ENCODE measurements at places on chromosomes 16 and 17. TPM values are rescaled to one million over a fixed set of nuclear protein-coding genes. Genes with fewer than 3 reads are reported as not detected.
A peak's percentile ranks its signal among the peaks of the same experiment; 100 is the strongest.

DNA sequence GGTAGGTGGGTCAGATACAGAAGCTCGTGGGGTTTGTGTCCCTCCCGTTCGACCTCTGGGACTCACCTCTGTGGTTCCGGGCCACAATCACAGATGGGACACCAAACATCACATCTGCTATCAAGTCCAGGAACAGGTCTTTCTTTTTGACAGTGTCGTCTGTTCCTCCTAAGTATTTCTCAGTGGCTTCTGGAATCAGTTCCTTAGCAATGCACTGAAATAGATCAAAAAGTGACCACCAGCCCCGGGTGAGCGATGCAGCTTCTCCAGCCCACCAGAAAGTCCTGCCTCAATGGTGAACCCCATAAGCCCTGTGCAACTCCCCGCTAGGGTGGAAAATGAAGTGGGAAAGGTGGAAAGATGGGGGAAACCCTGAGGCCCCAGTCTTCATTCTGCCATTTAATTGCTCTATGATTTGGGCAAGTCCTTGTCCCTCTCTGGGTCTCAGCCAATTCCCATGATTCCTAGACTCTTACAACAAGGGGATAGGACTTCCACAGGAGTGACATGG, 22.4 kb downstream of the CES1 start:
- DNase-seq = no peak

- DNase-seq = no peak
Observed at GRCh38 chr16:78718141-78718540, 618.7 kb downstream of the WWOX start.

GRCh38 chr16:66008136-66008535, 358.4 kb upstream of the CDH5 start:
- no peak for DNase-seq

GRCh38 chr16:11409398-11409797, 64.1 kb downstream of the RMI2 start:
- DNase-seq = no peak

DNA sequence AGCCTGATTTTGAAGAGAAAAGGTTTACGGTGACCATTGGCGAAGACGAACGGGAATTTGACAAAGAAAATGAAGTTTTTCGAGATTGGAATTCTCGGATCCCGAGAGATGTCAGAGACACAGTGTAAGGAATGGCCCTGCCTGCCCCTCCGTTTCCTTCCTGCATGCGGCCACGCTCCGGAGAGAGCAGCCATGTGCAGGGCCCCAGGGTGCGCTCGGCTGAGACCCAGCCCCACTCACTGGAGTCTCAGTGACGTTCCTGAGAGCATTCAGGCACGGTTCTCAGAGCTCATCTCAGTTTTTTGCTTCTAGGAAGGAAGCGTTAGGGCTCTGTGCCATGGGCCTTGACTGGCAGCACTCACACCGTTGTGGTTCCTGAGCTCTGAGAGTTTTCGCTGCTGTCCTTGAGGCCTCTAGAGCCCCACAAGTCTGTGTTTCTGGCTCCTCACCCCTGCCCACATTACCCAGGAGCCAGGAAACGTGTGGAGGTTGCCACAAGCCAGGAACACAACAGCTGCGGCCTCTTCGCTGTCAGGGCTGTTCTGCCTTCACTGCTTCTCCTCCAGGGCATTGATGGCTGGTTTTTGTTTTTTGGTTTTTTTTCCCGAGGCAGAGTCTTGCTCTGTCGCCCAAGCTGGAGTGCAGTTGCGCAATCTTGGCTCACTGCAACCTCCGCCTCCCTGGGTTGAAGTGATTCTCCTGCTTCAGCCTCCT, 29.8 kb downstream of the ZC3H18 start:
- no peak for DNase-seq

DNA sequence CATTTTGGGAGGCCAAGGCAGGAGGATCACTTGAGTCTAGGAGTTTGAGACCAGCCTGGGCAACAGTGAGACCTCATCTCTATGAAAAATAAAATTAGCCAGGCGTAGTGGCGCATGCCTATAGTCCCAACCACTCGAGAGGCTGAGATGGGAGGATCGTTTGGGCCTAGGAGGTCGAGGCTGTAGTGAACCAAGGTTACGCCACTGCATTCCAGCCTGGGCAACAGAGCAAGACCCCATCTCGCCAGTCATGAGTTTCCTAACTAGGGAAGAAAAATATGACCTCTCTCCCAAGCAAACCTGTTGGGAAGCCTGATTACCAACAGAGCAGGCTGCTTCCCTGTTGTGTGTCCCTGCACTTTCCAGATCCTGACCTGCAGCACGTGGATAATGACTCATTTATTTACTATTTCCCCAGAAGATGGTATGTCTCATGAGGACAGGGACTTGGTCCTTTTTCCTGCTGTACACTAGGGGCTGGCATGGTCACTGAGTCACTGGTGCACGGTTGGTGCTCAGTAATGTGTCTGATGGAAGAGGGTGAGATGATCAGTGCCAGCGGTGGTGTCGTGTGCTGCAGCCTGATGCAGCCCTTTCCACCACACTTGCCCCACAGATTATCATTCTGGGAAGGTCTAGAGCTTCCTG, 30.8 kb downstream of the NMT1 start:
- peak; percentile 27 for DNase-seq

- DNase-seq = peak; percentile 63
Observed at GRCh38 chr16:49608779-49609178, 235.2 kb downstream of the C16orf78 start.

DNA sequence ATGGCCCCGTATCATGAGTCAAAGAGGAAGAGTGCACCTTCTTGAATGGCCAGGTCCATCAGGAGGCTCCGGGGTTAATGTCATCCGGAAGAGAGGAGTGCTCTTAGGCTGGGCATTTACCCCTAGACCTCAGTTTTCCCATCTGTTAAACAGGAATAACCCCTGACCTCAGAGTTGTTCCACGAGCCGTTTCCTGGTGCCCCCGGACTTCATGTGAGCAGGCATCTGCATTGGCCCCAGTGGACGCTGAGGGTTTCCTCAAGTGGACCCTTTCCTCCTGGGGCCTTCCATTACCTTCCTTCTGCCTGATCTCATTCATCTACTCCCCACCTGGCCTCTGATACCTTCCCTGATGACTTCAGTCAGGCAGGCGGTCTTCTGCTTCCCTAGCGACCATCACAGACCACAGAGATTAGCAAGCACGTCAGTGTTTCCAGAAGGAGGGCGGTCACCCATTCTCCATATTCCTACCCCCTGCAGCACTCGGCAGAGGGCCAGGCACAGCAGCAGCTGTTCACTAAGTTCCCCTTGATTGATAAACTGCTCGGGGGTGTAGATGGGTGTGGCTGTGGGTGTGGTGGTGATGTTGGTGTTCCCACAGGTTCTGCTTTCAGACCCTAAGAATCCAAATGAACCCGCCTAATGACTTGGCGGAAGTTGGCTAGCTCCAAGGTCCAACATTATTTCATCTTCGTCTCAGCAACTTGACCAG, 346.6 kb upstream of the TNRC6C start:
- no peak for DNase-seq

GRCh38 chr16:72809446-72809845, 238.5 kb downstream of the ZFHX3 start:
- DNase-seq = no peak

- no peak for DNase-seq
Observed at GRCh38 chr16:20675488-20676267, 21.8 kb downstream of the ACSM1 start.

DNA sequence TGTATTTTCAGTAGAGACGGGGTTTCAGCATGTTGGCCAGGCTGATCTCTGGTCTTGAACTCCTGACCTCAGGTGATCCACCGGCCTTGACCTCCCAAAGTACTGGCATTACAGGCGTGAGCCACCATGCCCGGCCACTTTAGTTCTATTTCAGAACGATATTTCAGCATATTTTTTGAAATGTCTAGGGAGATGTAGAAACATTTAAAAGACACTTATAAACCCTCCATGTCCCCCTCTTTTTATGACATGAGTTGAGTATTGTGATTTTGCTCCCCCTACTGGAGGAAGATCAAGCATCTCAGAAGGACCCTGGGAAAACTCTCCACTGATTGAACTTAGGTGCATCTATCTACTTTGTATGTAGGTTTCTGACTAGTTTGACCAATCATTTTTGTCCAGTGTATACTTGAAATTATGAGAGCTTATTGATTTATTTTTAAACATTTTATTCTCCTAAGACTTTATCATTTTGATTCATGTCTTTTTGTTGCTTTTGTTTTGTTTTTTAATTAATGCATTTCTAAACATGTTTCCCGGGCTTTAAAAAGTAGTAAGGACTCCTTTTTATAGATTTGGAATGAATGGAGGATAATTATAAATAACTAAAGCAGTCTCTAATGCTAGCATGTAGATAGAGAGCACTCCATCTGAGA, 105.1 kb downstream of the CHD9 start:
- DNase-seq = peak; percentile 82

- DNase-seq = no peak
Observed at GRCh38 chr16:85661740-85662481, 26.8 kb downstream of the GINS2 start.

- peak; percentile 82 for DNase-seq
Observed at GRCh38 chr17:53462393-53462811, 360.3 kb upstream of the KIF2B start.

DNA sequence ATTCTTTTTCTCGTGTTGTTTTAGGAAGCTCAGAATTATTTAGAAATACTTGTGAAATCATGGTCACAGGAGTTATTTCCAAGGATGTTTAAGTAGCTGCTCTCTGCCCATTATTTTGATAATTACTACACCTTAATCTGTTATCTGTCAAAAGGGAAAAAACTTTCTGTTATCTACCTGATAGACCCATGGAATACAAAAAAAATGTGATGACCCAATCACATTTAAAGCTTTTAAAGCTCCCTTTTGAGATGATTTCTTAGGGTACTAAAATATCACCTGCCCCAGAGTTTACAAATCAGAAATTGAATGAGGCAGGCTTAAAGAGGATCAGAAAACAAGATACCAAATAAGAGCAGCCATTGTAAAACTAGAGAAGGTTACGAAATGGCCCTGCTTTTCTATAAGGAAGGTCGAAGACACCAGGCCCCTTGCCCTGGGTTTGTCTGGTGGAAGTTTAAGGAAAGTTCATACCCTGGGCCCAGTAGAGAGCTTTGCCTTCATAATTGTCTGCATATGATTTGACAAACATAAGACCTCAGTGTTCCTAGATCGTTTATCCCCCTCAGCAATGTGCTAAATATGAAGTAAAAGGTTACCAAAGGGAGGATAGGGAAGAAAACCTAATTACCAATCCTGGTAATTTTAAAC, 149.9 kb upstream of the TBX2 start:
- no peak for DNase-seq

DNA sequence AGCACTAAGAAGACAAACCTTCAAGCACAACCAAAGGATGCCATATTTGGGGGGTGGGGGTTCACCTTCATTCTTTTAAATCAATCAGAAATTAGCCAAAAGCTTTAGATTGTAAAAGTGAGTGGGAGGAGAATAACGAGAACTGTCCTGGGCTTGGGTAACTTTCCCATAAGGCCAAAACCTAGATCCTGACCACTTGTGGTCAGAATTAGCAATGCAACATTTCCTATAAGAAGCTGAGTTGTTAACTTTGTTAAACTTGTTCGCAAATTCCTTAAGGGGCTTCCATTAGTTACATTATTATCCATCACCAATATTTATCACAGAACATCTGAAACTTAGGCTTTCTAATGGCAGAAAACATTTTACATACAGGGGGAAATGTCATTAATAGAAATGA, 25.1 kb downstream of the STAT5B start:
- peak; percentile 53 for DNase-seq

- peak; percentile 5 for DNase-seq
Observed at GRCh38 chr16:68668266-68668665, 23.2 kb downstream of the CDH3 start.

DNA sequence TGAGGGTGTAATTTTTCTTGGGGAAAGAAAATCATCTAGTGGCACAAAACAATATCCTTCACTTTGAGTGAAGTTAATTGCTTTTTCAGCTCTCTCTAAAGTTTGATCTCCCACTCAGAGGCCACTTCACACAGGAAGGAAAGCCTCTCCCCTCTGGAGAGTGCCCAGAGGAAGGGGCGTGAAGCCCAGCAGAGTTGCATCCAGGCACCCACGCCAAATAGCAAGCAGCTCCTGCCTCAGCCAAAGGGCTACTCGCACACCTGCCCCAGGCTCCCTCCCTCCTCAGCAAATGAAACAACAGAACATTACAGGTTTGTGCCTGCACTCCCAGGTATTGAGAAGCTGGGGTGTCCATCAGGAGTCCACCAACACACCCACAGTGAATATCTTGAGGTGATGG, 183.0 kb upstream of the RPL38 start:
- DNase-seq = no peak

DNA sequence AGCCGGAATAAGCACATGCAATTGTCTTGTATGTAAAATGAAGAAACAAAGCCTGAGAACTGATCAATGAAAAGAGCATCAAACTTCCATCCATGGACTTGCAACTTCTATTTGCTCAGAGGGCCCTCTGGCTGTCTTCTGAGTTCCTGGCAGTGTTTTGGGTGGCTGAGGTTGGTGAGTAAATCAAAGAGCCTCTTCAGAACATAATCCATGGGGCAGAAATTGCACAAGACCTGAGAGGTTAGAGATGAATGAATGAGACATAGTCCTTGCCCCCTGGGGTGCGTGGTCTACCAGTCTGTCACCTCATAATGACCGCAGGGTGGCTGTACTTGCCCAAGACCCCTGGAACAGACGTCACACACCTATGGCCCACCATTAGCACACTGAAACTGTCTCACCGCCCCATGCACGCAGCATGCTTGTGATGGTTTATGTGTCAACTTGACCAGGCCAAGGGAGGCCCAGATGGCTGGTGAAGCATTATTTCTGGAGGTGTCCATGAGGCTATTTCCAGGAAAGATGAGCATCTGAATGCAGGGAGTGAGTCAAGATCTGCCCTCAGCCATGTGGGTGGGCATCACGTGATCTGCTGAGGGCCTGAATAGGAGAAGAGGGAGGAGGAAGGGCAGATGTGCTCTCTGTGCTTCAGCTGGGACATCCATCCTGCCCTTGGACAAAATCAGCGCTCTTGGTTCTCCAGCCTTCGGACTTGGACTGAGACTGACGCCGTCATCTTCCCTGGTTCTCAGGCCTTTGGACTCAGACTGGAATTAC, 8.3 kb downstream of the PIK3R6 start:
- DNase-seq = no peak

- DNase-seq = no peak
Observed at GRCh38 chr17:55683550-55684315, 38.9 kb downstream of the TMEM100 start.

DNA sequence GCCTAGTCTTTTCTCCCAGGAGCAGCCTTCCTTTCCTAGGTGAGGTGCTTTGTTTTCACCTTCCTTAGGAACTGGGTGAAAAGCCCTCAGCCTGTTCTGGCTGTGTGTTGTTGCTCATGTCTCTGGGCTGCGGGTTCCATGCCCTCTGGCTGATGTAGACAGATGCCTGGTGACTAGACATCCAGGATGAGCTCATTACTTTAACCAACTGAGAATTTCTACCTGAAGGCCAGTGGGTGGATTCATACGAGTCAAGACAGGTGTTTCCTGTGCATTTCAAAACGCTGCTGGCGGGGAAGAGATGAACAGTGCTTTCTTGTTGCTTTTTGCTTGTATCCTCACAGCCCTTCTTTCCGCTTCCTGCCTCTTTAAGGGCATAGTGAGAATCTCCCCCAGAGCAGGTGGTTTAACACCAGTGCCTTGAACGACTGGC, 22.3 kb downstream of the SAP30BP start:
- peak; percentile 64 for DNase-seq

Gene TLK2
- 74.3 TPM for total RNA-seq

Gene KRT13
- not detected for total RNA-seq

Gene EVPL
- 0.05 TPM for total RNA-seq

Gene NMRAL1
- 65.2 TPM for total RNA-seq

Gene TMEM235
- 0.51 TPM for total RNA-seq

Gene GPR139
- total RNA-seq = not detected

Gene HSD17B2
- total RNA-seq = 181 TPM

Gene AFMID
- 95.6 TPM for total RNA-seq

Gene RNPS1
- total RNA-seq = 61.8 TPM

Gene ARHGDIG
- total RNA-seq = 1.2 TPM

Gene TBC1D3
- not detected for total RNA-seq

Gene KRT25
- total RNA-seq = not detected

All from dermis blood vessel endothelial cell (primary cell).